ENCODE measurements at places on chromosomes 5 and 9.

- DNase-seq = no peak
Measured at GRCh38 chr9:75054368-75055001, 26.4 kb upstream of the CARNMT1 start.

DNA sequence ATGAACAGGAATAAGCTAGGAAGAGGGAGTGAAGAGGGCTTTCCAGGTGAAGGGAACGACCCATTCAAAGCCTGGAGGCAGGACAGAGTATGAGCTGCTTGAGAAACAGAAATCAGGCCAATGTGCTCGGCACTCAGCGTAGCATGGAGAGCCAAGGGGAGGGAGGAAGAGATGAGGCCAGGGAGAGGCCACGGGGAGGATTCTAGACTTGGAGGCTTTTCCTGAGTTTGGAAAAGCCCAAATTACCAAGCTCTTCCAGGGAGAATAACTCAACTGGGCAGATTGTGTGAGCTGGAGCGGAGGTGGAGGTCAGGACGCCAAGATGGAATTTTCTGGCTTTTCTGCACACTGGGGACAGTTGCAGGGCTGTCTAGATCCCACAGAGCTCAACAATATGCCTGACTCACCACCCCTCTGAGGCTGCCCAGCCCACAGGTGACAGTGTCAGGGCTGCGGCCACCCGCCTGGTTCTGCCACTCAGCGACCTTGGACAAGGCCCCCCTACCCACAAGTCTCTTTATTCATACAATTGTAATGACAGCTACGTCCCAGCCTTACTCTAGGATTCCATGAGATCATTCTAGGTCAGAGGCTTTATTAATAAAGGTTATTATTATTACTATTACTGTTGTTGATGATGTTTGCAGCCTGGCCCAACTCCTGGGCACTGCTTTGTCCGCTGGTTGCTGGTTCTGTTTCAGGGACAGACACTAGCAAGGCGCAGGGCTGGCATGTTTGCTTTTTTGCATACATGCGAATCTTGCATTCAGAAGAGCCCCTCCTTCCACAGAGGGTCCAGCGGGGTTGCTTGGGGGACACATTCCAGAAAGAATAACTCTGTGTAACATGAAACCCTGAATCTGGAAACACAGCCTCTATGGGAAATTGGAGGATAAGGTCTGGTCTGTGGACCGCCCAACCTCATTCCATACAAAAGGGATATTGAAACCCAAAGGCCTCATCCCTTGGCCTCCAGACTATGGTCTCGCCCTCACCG, 9.4 kb upstream of the LMX1B start:
- no peak for DNase-seq

DNA sequence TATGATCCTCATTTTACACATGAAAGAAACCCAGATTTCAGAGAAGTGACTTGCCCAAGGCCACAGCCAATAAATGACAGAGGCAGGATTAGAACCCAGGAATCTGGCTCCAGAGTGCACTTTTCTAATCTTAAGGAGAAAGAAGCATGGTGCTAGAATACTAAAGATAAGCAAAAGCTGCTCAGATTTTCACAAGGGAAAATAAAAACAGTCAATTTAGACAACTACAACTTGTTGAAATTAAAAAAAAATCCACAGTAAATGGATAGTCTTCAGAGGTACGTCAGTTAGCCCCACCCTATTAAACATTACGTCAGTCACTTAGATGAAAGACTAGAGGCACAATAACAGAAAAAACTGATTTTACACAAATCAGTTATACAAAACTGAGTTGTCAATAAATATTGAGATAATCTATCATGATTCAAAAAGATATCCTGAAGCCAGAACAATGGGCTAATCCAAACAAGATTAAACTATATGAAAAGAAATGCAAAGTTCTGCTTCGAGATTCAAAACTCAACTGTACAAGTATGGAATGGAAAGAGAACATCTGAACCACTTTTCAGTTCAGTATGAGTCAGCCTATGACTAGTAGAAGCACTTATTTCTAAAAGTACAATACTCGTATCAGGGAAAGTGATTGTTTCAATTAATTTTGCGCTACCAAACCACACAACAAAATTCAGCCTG, 9.3 kb downstream of the TMEM245 start:
- DNase-seq = no peak

GRCh38 chr5:62938927-62939326, 360.3 kb downstream of the LRRC70 start:
- DNase-seq = no peak

DNA sequence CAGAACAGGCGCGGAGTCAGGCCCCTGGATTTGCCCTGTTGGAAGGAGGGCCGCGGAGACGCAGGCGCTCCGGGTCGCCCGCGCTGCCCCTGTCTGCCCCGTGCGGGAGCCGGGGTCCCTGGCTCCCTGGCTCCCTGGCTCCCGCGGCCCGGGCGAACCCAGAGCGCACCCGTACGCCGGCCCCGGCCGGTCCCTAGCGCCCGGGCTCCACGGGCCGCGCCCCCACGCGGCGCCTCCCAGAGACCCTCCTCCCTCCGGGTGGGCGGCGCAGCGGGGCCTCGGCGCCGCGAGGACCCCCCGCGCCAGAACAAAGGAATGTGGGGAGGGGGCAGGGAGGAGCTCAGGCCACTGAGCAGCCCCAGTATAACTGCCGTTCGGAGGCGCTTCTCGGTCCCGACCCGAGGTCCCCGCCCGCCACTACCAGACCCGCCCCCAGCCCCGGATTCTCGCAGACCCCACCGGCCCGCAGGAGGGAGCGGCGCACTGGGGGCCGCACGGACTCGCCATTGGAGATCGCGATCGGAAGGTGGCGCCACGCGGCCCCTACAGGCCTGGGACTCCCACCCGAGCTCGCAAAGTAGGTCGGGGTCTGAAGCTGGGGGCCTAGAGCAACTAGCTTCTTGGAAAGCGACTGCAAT, 2.4 kb downstream of the NFIL3 start:
- no peak for DNase-seq

DNA sequence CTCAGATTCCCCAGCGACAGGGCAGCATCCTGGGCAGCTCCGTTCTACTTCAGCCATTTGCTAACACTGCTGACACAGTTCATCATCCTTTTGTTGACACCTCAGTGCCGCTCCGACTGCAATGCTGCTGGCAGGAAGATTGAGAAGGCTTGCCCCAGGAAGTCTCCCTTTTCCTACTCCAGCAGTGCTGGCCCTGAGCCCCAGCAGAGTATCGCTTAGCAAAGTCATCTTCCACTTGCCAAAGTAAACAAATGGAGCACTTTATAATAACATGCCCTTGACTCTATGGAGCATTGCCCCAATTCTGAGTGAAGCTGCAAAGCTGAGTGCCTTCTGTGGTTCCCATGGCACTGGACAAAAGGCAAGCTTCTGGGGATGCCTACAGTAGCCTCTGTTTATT, 32.2 kb downstream of the PRLR start:
- no peak for DNase-seq

DNA sequence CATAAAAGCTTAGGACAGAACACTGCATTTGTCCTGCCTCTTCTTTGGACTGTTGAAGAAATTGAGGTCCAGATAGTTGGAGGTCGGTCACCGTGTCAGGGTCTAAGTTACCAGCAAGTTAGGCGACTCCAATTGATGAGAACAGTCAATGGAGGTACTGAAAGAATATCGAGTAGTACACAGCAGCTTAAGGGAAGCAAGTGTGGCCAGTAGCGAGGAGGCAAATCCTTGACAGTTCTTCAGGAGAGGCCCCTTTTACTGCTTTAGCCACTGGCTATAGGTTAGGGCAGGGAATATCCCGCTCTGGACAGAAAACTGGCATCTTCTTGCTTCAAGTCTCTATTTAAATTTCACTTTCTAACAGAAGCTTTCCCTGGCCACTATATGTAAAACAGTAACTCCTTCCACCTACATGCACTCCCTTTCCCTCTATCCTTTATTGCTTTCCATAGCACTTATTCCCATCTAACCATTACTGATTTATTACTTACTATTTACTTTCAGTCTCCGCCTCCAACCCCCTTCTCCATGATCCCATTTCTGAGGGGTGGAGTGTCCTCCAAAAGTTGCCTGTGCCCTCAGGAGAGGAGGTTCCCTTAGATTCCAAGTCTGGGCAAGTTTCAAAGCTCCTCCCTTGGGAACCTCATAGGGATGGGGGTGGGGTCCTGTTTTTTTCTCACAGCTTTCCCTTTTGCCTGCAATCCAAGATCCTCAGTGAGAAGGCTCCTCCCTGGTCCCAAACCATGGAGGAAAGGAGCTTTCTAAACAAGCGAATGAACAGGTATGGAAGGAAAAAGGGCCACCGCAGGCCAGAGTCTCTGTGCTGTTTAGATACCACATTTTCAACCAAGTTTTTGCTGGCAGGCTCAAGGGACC, 4.1 kb upstream of the PRDM6 start:
- DNase-seq = no peak

- no peak for DNase-seq
Measured at GRCh38 chr5:22835686-22836085, 17.5 kb downstream of the CDH12 start.

DNA sequence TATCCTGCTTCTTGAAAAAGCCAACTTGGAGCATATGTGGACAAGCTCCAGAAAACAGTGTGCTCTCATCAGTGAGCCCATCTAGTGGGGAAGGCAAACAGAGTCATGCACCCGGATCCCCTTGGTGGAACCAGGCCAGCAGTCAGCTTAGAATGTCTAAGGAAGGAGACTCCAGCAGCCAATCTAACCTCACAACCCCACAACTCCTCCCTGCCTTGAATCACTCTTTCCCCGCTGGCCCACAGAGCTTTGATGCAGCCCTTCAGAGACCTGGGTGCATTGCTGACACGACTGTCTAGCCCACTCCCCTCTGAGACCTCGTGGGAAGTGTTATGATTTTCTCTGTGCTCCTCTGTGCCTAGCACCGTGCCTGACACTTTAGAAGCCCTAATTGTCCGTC, 623.7 kb downstream of the BNC2 start:
- DNase-seq = no peak
